ENCODE measurements at places on chromosomes 5 and 9. TPM values are rescaled to one million over a fixed set of nuclear protein-coding genes. Genes with fewer than 3 reads are reported as not detected.

DNA sequence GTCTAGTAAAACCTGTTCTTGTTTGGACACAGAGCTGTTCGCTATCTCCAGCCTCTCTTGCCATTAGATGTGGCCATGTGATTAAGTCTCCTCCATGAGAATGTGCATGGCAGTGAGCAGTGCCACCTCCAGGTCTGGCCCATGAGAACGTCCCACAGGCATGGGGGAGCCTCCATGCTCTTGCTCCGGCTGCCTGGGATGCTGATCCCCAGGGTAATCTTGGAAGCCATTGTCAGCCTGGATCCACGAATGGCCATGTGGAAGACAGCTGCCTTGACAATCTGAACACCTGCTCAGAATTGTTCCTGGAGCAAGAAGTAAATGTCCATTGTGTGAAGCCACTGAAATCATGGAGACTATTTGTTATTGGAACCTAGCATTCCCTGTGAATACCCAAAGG, 83.5 kb downstream of the FSTL4 start:
- DNase-seq = no peak

- DNase-seq = no peak
These were observed 219.7 kb upstream of the CD180 start for GRCh38 chr5:67416133-67416937.

DNA sequence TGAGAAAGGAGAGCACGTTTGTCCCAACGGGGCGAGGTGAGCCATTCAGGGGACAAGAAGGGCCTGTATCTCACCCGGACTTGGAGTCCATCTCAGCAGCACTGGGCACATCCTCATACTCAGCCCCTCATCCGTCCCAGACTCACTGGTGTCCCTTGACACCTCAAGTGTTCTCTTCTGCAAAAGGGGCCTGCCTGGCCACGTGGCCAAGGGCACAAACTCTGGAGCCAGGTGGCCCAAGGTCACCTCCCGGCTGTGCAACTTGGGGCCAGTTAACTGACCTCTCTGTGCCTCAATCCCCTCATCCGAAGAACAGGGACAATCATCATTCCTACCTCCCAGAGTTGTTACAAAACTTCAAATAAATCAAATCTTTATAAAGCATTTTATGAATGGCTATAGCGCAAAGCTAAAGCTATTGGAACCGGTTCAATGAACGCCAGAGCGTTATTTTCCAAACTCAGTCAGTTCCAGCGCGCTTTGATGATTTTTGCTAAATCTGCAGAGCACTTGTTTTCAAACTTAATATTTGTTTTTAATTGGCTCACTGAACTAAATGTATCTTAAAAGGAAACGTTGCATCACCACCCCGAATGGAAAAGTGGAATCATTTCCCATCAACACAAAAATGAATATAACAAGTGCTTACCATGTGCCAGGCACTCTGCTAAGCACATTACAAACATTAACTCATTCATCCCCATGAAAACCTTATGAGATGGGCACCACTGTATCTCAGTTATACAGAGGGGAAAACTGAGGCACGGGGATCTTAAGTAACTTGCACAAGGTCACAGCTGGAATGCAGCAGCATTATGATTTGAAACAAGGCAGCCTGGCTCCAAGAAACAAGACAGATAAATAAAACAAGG, 49.3 kb downstream of the DUSP1 start:
- peak; percentile 94 for DNase-seq

- DNase-seq = no peak
These were observed 289.1 kb upstream of the EDIL3 start for GRCh38 chr5:84673785-84674184.

DNA sequence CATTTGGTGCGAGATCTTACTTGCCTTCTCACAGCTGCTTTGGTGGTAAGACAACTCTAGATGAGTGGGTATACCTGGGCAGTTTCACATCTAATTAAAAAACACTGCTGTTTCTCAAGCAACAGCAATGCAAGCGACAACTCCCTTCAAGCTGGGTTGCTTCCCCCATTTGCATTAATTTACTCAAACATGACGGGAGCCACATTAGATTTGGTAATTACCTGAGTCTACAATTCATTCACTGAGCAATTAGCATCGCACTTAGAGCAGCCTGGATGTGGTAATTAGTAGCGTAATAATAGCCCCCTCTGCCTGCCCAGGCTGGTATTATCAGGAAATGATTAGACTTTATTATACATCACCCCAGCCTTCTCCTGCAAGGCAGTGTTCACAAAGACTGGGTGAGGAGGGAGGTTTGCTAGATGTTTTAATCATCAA, 73.4 kb downstream of the FBXO38 start:
- DNase-seq = peak; percentile 18

LRRC19 gene
- not detected for total RNA-seq

All from lung microvascular endothelial cell (primary cell).